ENCODE measurements at places on chromosomes 12 and 14.

- DNase-seq, result no peak
Measured at GRCh38 chr12:67056329-67056728, 212.8 kb upstream of the CAND1 start.

DNA sequence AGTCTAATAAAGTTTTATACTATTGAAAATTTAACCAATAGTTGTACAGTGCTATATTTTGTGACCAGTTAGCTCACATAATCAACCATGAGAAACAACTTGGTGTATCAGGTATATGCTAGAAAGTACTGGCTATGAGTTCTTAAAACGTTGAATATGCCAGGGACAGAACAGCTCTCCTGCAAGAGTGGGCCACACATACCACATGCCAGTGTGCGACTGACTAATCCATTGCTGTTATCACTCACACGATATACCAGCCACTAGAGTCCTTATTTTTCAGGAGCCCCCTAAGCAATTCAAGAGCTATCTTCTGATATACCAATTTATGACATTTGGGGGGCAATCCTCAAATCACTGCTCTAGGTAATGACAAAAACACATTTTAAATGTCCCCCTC is 9.5 kb downstream of the PKP2 start:
- no peak for DNase-seq

GRCh38 chr12:124678421-124678893 is 111.0 kb upstream of the NCOR2 start:
- DNase-seq, result no peak

DNA sequence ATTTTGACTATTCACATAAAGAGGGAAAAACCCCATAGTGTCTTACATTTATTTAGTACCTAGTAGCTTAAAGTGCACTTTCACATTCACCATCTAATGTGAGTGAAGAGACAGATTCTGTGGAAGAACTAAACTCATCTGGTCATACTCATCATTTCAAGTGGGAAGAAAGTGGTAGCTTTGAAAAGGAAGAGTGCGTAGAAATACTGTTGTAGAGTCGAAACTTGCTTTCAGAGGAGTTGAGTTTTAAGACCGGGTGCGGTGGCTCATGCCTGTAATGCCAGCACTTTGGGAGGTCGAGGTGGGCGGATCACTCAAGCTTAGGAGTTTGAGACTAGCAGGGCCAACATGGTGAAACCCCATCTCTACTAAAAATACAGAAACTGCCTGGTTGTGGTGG is 222.2 kb downstream of the ERC1 start:
- no peak for DNase-seq

DNA sequence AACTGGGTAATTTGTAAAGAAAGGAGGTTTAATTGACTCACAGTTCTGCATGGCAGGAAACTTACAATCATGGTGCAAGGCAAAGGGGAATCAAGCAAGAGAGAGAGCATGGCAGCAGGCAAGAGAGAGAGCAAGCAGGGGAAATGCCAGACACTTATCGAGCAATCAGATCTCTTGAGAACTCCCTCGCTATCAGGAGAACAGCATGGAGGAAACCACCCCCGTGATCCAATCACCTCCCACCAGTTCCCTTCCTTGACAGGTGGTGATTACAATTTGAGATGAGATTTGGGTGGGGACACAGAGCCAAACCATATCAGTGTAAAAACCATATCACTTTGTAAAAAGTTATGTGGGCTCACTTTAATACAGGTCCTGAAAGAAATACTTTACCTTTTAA is 56.4 kb upstream of the NEDD1 start:
- no peak for DNase-seq

GRCh38 chr12:1013618-1014489 is 22.8 kb downstream of the ERC1 start:
- DNase-seq, result peak; percentile 55

DNA sequence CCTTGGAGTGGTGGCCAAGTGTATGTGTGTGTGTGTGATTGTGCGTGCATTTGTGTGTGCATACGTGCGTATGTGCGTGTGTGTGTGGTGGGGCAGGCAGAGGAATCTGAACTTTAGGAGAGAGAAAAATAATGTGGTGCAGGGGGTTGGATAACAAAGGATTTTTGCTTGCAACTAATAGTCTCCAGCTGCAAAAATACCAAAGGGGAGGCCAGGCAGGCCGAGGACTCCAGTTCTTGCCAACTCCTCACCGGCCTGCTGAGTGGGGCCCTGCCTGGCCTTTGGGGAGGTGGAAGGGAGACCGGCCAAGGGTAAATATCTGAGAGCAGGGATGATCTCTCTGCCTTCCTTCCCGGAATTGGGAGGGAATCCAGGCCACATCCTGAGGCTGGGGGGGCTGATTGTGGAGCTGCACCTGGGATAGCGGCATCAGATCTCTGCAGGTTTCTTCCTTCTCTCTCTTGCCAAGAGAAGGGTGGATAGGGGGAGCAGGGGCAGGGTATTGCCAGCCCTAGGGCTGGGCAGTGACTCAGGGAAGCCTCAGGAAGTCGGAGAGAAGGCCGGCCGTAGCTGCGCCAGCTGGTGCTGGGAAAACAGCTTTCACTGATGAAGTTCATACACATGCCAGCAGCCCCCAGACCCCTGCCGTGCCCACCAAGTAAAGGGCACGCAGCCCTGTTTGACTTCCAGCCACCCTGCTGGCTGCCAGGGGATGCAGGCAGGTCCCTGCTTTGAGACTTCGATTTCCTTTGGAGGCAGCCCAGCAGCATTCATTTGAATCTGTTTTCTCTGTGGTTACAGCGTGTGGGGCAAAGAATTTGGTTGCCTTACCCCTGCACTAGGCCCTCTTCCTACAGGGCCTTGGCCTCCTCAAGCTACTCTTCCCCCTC is 4.6 kb upstream of the LRP1-AS start:
- no peak for DNase-seq

DNA sequence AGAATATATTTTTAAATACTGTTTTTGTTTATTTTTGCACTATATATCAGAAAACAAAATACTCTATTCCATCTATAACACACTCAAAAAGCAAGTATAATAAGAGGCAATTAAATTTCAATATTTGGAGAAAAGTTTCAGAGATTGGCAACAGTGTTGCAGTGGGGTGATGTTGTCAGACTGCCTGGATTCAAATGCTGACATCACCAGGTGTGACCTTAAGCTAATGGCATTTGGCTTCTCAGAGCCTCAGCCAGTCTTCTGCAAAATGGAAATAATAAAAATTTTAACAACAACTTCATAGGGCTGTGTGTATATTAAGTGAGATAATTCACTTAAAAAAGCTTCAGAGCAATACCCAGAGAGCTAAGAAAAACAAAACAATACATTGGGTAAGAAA is 74.7 kb downstream of the TMTC1 start:
- DNase-seq, result no peak

DNA sequence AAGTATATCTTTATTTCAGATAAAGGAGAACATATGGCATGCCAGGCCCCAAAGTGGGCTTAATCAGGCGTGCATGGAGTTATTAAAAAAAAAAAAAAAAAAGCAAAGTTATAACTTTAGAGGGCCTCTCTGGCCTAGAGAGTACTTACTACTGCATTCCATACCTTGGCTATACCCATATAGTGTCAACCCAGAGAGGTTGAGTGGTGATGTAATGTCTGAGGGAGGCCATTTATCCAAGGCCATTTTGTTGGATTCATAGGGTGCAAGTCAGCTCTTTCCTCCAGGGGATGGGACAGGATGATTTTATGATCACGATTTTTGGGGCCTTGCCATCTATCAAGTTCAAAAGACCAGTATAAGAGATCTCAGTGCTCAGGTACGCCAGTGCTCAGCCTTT is 66.4 kb downstream of the DCAF5 start:
- DNase-seq, result no peak

GRCh38 chr12:40300490-40300889 is 75.7 kb downstream of the LRRK2 start:
- no peak for DNase-seq

DNA sequence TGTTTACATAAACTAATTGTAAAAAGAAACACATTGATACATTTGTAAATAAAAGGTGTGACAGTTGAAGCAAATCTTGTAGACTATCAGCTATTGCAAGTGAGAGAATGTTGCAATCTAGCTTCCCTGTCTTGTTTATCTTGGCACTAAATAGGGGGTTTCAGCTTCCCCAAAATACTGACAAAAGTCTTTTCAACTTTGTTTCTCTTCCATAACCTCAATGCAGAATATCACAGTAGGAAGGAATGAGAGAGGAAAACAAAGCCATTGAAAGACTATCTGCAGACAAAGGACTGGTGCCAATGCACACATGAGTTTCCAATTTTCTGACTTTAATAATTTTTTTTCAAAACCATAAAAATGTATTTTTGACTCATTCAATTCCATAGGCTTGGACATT is 886.2 kb upstream of the MGAT4C start:
- DNase-seq, result no peak

DNA sequence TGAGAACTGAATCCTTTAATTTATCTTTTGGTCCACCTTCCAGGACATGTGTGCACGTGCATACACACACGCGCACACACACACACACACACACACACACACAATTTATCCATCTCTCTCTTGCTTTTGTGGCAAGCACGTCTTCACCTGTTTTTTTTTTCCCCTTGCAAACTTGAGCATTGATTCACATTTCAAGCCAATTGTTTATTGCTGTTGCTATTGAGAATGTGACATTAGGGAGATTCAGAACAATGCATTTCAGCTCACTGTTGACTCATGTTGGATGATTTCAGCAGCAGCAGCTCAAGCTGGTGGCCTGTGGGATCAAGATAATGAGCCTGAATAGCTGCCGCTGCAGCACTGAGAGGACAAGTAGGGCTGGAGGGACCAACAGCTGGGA is 128.9 kb downstream of the SNAPC1 start:
- peak; percentile 3 for DNase-seq

DNA sequence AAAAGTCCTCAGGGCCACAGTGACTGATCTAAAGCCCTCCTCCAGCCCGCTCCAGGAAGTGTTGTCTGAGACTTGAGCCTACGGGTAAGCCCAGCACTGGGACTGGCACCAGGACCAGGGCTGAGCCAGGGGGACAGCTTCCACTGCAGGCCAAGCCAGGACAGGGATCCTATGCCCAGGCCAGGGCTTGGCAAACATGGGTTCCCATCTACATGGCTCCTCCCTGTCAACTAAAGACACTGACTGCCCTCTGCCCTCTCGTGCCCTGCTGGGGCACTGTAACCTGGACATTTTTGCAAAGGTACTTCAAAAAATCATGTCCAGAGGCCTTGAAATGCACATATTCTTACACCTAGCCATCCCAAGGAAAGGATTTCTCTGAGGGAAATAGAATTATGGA is 88.0 kb downstream of the VWF start:
- DNase-seq, result no peak

DNA sequence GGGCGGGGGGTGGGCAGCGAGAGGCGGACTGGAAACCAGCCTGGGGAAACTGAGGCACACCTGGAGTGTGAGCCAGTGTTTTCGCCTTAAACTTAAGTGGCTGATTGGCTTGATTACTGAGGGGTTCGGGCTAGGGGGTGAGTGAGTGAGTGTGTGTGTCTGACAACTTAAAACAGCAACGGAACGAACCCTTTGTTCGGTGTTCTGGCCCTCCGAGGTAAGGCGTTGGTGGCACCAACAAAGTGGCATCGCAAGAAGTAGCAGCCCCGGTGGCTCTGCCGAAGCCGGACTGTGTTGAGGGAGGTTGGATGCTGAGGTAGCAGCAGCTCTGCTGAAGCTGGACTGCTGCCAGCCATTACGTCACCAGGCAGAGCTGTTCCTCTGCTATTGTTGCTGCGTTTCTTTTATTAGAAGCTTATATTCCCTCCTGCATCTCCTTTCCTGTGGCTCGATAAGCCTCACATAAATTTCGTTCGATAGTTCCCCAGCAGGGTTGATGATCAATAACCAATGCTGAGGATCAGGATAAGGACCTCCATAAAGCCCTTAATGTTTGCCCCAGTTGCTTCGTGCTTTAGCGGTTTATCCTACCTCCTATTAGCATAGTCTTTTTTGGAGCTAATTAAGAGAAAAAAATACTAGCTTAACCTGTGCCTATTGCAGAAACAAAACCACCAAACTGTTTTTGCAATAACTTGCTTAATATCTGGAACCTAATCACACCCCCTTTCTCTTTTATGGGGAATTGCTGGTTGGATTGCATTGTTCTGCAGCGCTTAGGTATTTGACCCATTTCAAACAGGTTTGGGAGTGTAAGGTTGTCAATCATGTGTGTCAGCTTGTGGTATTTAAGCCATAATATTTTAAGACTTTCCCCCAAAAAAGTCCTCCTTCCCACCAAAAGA is 1.3 kb downstream of the GPR137C start:
- peak; percentile 60 for DNase-seq

- DNase-seq, result no peak
Measured at GRCh38 chr12:130832561-130833209, 6.4 kb downstream of the STX2 start.

- DNase-seq, result no peak
Measured at GRCh38 chr12:2335513-2335912, 282.7 kb downstream of the CACNA1C start.

- DNase-seq, result no peak
Measured at GRCh38 chr14:68497011-68497410, 295.9 kb downstream of the ZFP36L1 start.

Measured in non-pigmented ciliary epithelial cell (primary cell).